NCI-H2081 treated with DMSO at 0.1 percent for 48 hours (cell line): ENCODE measurements at places on chromosomes 6 and 20.

- no peak for DNase-seq
Observed at GRCh38 chr6:101396548-101397173, 3.2 kb downstream of the GRIK2 start.

DNA sequence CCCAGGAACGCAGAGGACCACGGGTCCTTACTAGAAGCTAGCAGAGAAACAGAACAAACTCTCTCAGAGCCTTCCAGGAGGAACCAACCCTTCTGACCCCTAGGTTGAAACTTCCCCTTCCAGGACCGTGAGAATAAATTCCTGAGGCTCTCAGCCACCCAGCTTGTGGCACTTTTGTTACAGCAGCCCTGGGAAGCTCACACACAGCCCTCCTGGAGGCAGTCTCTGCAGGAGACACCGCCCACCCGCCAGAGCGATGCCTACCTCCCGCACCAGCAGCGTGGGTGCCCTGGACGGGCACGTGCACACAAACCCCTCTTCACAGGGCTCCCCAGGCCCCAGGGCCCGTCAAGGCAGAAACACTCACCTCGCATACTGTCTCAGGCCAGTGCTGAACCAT, 4.2 kb downstream of the RNASET2 start:
- DNase-seq = no peak

- peak; percentile 69 for DNase-seq
Observed at GRCh38 chr6:31814677-31815024, 432 bp downstream of the HSPA1L start.

GRCh38 chr6:5898102-5898501, 108.6 kb downstream of the NRN1 start:
- DNase-seq = no peak
